Stimulated activated CD4-positive, alpha-beta T cell treated with anti-CD3 and anti-CD28 coated beads, Interleukin-1b, Interleukin-23, amount 100 ng/mL, for 4 hours (primary cell): ENCODE measurements at places on chromosomes 5 and 9.

GRCh38 chr9:69249337-69249736 lies 75.3 kb downstream of the TJP2 start:
- no peak for DNase-seq

DNA sequence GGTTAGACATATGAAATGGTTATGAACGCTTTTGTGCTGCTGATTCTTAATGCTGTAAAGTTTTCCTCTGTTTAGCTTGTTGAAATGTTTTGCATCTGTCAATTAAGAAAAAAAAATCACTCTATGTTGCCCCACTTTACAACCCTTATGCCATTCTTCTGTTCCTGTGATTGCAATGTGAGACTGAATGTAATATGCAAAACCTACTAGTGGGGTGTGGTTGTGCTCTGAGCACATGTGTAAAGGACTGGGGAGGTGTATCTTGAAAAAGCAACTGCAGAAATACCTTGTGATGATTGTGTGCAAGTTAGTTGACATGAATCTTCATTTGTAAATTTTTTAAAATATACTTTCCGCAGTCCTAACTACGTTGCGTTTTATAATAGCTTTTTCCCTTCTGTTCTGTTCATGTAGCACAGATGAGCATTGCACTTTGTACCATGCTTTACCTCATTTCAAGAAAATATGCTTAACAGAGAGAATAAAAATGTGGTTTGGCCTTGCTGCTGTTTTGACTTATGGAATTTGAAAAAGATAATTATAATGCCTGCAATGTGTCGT lies 357.0 kb upstream of the PIK3R1 start:
- no peak for DNase-seq

DNA sequence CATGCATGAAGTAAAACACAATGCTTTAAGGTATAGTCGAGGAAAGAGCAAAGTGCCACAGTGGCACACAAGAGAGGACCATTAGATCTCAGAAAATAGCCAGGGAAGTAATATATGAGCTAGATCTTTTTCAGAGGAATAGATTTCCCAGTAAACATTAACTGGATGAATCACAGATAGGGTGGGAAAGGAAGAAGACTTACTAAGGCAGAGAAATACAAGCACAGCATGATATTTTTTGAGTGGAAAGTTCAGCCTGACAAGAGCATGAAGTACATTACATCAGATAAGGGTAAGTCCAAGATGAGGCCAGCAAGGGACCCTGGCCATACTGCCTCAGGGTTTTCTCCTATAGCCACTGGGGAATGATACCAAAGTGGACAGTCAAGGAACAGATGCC lies 804.6 kb upstream of the DMAC1 start:
- no peak for DNase-seq

DNA sequence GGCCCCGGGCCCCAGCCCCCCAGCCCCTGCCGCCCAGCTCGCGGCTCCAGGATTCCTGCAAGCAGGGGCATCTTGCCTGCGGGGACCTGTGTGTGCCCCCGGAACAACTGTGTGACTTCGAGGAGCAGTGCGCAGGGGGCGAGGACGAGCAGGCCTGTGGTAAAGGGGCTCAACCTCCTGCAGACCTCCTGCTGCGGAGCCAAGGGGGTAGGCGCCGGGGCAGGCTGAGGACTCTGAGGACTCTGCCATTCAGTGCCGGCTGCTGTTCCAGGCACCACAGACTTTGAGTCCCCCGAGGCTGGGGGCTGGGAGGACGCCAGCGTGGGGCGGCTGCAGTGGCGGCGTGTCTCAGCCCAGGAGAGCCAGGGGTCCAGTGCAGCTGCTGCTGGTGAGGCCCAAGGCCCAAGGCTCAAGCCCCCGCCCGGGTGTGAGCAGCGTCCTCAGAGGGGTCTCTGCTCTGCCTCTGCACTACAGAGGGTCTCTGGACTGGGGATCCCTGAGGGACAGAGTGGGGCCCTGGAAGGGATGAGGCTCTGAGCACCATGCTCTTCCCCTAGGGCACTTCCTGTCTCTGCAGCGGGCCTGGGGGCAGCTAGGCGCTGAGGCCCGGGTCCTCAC lies 3.4 kb downstream of the MAMDC4 start:
- no peak for DNase-seq
